Stimulated activated CD8-positive, alpha-beta memory T cell treated with anti-CD3 and anti-CD28 coated beads, Interleukin-7, amount 100 ng/mL, for 48 hours (primary cell): ENCODE measurements at places on chromosomes 2 and 18.

GRCh38 chr2:71697106-71698004, 244.0 kb downstream of the DYSF start:
- DNase-seq = no peak

DNA sequence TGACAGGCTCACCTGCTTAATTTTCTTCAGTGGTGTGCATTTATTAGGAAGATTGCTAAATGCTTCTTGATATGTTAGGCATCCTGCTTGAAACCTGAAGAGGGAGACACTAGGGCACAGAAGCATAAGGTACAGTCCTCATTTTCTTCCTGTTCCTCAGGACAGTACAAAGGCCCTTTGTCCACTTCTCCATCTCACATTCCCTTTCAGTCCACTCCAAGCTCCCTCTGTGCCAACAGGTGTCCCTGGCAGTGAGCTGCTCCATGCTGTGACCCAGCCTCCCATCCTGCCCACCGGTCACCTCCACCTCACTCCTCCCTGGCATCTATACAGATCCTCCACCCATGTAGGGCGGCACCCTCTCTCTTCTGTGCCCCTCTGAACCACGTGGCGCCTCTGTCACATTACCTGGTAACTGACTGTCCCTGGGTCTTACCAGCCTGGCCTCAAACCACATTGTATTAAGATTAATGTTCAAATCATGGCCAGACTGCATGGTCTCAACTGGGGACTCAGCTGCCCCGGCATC, 162.8 kb downstream of the VAPA start:
- DNase-seq = no peak

DNA sequence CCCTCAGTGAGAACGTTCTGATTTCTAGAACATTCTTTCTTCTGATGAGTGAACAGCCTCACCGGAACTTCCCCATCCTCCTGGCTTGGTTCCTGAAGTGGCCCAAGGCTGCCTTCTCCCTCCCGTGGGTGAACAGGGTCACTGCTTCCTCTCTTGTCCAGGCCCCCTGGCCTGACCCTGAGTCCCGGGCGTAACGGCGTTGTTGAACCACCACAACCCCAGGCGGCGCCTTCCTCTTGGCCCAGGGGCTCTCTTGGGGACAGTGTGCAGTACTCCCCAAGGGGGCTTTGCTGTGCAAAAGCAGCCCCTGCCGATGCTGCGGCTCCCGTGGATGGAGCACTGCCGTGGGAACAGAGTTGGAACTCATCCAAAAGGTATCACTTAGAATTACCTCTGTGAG, 147.2 kb downstream of the TSN start:
- DNase-seq = no peak

GRCh38 chr18:55102501-55102900, 143.2 kb upstream of the CCDC68 start:
- DNase-seq = no peak

DNA sequence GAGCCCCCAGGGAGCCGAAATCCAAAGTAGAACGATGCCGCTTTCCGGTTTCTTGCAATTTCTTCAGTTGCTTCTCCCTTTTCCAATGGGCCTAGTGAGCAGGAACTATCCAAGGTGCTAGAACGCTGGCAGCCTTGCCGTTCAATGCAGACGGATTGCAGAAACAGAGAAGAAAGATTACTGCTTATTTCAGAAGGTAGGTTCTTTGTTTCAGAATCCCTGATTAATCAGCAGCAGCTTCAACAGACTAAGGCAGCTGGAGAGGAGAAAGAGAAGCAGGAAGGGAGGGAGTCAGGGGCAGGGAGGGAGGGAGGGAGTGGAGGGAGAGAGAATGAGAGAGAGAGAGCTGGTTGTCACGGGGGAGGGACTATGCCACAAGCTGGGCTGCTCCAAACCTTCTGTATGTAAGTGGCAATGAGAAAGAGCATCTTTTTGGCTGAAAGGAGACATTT, 576 bp downstream of the NYAP2 start:
- no peak for DNase-seq

- no peak for DNase-seq
These were observed 17.1 kb downstream of the DPP4 start for GRCh38 chr2:162056796-162057399.

GRCh38 chr2:230178546-230179485, 41.0 kb downstream of the SP110 start:
- no peak for DNase-seq
